Activated CD4-positive, alpha-beta memory T cell treated with anti-CD3 and anti-CD28 coated beads, Interleukin-2, amount 10 ng/mL, durations not matched to agents 7 days and 5 days (primary cell): ENCODE measurements at places on chromosomes 13 and 19. TPM values are rescaled to one million over a fixed set of nuclear protein-coding genes. Genes with fewer than 3 reads are reported as not detected.

Gene CFAP97D2
- total RNA-seq: not detected

GRCh38 chr13:45198924-45199323, 1.9 kb downstream of the KCTD4 start:
- no peak for DNase-seq

GRCh38 chr19:42123765-42124164, 8.5 kb downstream of the POU2F2 start:
- DNase-seq: no peak

DNA sequence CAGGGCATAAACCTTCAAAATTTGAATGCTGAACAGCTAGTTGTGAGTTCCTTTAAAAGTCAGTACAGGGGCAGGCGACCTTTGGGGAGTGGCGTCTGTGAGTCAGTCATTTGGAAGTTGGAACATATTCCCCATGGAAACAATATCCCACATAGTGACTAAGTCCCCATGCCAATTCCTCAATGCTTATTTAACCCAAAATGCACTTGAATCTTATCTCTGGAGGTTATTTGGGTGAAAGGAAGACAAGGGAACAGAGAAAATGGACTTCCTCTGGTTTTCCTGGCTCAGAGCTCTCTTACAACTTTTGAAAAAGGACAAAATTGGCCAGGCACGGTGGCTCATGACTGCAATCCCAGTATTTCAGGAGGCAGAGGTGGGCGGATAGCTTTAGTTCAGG, 479.2 kb upstream of the NBEA start:
- no peak for DNase-seq

GRCh38 chr13:82766732-82767321, 1115.4 kb downstream of the SLITRK1 start:
- DNase-seq: no peak

GRCh38 chr13:24995225-24995804, 100.6 kb upstream of the PABPC3 start:
- DNase-seq: peak; percentile 65

GRCh38 chr13:113545931-113546516, 38.5 kb upstream of the TFDP1 start:
- DNase-seq: no peak

Gene SLC15A1
- not detected for total RNA-seq

Gene CBLC
- total RNA-seq: not detected

Gene NXNL1
- not detected for total RNA-seq

Gene NLRP11
- total RNA-seq: not detected

DNA sequence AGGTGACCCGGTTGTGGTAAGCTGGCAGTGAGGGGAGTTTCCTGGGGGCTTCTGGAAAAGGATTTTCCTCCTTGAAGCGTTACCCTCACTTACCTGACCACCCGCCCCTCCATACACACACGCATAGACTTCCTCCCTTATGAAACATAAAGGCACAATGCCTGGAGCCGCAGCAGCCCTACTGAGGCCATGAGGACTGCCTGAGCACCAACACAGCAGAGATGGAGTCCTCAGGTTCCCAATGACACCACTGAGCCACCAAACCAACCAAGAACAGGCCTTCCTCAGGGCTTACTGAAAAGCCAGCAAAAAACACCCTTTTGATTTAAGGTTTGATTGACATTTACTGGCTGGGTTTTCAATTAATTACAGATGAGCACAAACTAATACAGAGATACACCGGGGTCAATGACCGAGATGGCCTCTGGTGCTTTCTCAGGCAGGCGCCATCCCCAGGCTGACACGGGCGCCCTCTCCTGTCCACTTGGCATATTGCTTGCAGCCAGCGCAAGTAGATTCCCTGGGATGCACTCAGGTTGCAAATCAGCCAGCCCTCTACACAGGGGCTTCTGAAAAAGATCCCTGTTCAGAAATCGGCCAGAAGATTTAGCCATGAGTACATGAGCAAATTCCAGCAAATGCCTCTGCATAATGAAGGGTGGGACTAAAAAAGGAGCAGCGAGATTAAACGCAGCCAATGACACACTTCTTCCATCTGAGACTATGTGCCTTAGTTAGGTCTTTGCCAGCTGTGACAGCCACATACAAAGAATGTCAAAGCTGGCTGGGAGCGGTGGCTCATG, 14.8 kb downstream of the OPA3 start:
- peak; percentile 67 for DNase-seq

DNA sequence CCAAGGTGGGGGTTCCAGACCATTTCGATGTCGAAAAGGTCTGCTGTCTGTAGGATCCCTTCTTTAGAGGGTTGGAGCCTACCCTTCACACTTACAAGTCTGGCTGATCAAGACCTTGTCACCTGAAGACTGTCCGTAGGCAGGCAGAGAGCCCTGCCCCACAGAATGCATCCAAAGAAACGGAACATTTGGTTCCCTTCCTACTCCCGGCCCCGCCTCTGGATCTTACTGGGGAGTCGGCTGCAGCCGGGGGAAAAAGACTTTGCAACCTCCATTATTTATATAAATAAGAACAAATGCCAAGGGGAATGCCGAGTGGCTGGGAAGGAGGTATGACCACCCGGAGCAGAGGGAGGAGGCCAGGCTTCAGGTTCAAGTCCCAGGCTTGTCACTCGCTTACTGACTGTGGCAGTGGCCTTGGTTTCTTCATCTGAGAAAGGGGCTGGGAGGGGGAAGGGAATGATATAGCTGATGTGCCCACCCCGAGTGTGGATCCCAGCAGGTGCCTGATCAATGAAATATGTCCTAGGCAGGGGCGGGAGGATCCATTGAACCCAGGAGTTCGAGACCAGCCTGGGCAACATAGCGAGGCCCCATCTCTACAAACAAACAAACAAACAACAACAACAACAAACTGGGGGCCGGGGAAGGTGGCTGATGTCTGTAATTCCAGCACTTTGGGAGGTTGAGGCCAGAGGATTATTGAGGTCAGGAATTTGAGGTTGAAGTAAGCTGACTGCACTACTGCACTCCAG, 48.7 kb downstream of the RFX2 start:
- DNase-seq: no peak

GRCh38 chr13:100827489-100828176, 153.0 kb upstream of the TMTC4 start:
- DNase-seq: no peak

GRCh38 chr13:48167866-48168265, 65.1 kb upstream of the ITM2B start:
- DNase-seq: no peak
